GM20000 (cell line): ENCODE measurements at places on chromosomes 2 and 18.
A peak's percentile ranks its signal among the peaks of the same experiment; 100 is the strongest.

DNA sequence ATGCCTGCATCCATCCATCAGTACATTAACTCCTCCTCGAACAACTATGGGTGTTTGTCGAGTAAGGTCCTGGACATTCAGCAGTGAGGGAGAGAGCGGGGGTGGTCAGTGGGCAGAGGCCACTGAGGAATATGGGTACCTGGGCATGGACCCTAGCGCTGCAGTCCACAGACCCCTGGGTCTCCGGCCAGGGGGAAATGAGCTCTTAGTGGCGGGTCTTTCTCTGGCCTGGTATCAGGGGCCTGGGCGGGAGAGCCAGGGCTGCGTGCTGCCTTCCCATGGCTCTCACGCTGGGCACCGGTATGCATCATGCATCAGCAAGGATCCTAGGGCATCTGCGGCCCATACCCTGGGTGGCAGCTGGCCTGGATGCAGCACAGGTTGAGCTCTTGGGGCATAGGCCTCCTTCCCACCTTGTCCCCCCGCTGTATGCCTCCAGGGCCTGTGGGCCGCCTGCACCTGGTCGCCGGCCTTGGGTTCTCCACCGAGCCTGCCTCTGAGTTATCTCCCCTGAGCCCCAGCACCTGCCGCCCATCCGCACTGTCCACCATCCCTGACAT, 1.3 kb upstream of the MOCOS start:
- no peak for DNase-seq

GRCh38 chr2:170155022-170155722, 22.8 kb upstream of the MYO3B start:
- DNase-seq: peak; percentile 66

GRCh38 chr18:21703241-21703820, 1.2 kb downstream of the ABHD3 start:
- DNase-seq: peak; percentile 73

GRCh38 chr2:156192468-156192867, 140.1 kb downstream of the NR4A2 start:
- no peak for DNase-seq

GRCh38 chr2:151793123-151793522, 35.1 kb downstream of the ARL5A start:
- no peak for DNase-seq

DNA sequence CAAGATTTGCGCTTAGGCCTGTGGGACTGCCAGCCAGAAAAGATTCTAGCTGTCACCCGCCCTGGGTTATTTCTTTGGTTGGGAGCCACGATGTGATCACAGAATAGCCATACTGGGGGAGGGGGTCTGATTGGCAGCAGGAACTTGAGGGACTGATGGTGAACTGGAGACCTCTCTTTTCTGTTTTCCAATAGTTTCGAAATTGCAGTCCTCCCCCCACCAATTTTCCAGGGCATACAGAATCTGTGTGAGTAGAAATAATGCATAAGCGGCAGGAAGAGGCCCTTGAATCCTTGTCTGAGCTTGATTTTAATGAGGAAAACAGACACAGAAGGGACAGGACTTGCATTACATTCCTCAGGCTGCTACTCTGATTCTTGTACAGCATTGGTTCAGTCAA, 2.2 kb upstream of the POLR2D start:
- DNase-seq: no peak

- no peak for DNase-seq
Observed at GRCh38 chr2:26453421-26454329, 24.2 kb downstream of the OTOF start.

- DNase-seq: no peak
Observed at GRCh38 chr2:43391201-43391877, 164.9 kb upstream of the ZFP36L2 start.

- no peak for DNase-seq
Observed at GRCh38 chr2:200450288-200450687, 59.6 kb downstream of the KCTD18 start.

DNA sequence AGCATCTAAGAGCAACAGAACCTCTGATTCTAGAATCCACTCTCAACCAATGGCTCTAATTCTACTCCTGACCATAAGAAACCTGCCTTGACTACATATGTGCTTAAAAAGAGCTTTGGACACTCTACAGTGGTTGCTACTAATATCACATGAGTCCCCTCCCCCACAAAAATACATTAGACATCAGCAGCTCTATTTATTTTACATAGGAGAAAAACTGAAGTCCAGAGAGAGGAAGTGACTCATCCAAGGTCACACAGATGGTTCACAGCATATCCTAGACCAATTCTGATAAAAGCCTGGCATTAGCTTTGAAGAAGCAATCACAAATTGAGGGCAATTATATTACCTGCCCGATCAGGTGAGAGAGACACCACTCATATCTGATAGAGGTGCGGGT, 49.8 kb downstream of the ALK start:
- no peak for DNase-seq

DNA sequence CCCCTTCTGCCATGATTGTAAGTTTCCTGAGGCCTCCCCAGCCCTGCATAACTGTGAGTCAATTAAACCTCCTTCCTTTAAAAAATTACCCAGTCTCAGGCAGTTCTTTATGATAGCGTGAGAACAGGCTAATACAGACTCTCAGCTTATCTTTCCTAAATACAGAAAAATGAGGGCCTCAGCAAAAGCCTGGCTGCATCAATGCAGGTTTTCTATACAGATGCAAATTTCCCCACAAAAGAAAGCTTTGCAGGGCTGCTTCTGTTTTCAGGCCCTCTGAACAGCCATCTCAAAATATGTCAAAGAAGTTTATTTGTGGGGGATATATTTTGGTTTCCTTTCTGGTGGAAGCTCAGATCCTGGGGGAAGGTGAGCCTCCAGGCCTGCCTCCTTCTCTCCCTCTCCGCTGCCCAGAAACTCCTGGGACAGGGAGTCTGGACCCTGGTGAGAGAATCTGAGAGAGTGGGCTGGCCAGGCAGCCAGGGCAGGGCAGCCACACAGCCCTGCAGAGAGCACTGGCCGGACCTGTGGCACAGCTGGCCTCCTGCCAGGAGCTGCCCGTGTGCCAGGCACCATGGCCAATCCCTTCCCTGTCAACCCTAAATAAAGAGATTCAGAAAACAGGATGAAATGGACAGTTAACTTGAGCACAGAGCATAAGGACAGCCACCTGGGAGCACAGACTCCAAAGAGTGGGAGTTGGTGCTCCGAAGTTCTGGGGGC, 21.6 kb upstream of the AGXT start:
- DNase-seq: no peak

GRCh38 chr2:64685430-64685829, 31.7 kb upstream of the SERTAD2 start:
- no peak for DNase-seq

- DNase-seq: no peak
Observed at GRCh38 chr18:61770279-61770678, 122.5 kb downstream of the RNF152 start.

DNA sequence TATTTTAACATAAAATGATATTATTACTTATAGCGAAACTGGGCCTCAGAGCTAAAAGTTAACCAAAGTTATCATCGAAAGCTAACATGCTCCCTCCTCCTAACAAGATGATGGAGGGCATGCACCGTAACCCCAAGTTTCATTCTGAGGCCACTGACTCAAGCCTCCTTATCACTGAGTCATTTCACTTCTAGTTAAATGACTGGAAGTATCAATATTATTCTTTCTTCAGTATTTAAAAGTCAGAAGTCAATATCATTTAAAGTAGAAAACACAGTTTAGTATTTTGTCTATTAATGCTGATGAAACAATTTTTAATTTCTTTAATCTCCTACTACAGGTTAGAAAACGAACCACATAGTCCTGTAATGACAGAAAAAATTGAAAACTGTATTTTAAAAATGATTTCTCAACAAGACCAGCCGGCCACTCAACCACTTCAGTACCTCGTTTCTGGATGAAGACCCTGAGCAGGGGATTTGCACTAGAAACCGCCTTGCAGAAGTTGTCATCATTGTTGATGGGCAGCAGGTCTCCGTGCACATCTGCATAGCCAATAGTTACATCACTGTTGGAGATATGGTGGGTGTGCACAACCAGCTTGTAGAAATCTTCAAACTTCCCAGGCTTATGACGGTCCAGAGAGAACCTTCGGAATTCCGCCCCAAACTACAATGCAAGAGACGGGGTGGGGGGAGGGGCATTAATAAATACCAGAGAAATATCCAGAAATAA, 44.9 kb downstream of the PARD6G start:
- peak; percentile 78 for DNase-seq

- no peak for DNase-seq
Observed at GRCh38 chr18:58239879-58240278, 195.9 kb downstream of the NEDD4L start.

GRCh38 chr2:137942833-137943677, 21.2 kb upstream of the HNMT start:
- no peak for DNase-seq

DNA sequence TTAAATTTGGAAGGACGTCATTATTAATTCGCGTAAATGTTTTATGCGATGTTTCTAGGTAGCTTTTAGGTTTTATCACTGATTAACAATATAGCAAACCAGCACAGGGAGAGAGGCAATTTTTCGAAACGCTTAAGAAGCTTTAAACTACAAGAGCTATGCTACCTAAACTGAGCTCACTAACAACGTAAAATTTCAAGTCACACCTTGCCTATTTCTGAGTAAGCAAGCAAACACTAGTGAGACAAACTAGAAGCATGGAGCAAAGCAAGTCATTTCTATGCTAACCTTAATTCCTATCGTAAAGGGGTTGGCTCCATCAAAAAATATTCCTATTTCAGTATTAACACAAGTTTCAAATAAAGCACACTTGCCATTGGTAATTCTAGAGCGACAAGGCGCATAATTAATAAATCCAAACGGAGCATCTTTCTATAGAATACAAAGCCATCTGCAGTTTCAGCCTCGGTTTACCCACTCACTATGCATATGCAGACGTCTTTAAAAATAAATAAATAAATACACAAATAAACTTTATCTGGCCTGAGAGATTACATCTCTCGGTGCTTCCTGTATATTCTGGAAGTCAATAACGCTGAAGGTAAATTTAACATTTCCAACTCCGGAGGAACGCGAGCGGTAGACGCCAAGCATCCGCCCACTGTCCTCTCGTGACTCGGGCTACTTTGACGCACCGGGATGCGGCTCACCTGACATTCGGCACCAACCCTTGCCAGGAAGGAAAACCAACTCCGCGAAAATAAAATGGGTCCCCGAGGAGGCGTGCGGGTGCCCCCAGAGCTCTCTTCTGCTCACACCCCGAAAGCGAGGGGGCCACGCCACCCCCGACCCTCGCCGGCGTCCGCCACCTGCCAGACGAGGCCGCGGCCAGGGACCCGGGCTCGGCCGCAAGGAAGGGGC, 947 bp downstream of the ITSN2 start:
- no peak for DNase-seq

GRCh38 chr2:23384551-23385343, at the start of gene KLHL29:
Gene KLHL29, plus strand, starts transcription at chr2:23385179. Its CDS starts 177,018 bp downstream, at chr2:23562197.
- peak; percentile 98 for DNase-seq

DNA sequence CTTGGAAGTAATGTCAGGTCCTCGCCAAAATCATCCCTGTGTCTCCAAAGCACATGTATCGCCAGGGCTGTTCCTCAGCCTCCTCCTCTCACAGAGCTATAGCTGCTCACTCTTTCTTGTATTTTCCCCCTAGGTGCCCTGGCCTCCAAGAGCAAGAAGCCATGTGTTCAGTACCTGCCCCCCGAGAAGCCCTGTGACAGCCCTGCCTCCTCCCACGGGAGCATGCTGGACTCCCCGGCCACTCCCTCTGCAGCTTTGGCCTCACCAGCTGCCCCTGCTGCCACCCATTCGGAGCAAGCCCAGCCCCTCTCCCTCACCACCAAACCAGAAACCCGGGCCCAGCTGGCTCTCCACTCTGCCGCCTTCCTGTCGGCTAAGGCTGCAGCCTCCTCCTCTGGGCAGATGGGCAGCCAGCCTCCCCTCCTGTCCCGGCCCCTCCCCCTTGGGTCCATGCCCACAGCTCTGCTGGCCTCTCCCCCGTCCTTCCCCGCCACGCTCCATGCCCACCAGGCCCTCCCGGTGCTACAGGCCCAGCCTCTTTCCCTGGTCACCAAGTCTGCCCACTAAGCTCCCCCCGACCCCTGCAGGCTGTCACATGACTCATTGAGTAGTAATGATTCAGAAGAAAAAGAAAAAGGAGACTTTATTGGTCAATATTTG, 18.8 kb downstream of the TGOLN2 start:
- no peak for DNase-seq

GRCh38 chr2:235623111-235623510, 129.3 kb downstream of the AGAP1 start:
- no peak for DNase-seq

DNA sequence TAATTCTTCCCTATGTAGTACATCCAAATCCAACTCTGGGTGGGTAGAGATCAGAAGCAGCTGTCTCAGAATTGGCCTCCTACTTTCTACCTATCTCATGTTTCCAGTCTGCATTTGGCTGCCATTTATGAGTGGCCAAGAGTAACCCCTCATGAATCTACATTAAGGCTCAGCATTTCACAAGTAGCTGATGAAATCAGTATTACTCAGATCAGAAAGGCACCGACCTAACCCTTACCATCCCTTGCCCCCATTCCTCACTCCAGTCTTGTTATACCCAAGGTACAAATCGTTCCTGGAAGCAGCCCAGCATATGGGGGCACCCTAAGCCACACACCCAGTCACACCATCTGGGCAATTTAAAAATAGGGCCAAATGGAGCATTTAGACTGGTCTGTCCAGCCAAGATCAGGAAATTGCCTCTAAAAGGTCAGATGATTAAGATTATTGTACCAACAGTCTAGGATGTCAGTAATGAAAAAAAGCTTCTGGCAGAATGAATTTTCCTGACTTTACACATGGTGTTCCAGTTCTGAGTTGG, 37.1 kb downstream of the CD28 start:
- DNase-seq: no peak

DNA sequence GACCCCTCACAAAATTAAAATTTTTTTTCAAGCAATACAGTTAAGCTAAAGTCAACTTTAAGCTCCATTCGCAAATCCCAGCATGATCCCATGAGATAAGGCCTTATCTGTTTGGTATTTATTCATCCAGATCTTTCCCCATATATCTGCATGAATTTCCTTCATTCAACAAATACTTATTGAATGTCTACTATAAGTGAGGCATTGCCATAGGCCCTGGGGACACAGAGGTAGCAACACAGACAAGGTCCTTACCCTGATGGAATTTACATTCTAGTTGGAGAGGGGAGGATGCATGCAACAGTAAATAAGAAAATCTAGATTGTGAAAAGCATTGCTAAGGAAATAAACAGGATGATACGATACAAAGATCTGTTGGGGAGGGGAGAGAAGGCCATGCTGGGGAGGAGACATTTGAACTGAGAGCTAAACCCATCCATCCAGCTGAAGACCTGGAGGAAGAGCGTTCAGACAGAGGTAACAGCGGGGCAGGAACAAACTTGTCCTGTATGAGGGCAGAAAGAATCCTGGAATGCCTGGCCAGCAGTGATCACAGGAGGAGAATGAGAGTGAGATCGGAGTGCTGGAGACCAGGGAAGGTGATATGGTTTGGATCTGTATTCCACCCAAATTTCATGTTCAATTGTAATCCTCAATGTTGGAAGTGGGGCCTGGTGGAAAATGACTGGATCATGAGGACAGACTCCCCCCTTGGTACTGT, 71.6 kb downstream of the SDC1 start:
- no peak for DNase-seq

- DNase-seq: no peak
Observed at GRCh38 chr2:97770445-97770844, 57.1 kb downstream of the ZAP70 start.

- DNase-seq: no peak
Observed at GRCh38 chr2:41605311-41605710, 442.5 kb upstream of the PKDCC start.
